ENCODE measurements at places on chromosomes 7 and 10.

DNA sequence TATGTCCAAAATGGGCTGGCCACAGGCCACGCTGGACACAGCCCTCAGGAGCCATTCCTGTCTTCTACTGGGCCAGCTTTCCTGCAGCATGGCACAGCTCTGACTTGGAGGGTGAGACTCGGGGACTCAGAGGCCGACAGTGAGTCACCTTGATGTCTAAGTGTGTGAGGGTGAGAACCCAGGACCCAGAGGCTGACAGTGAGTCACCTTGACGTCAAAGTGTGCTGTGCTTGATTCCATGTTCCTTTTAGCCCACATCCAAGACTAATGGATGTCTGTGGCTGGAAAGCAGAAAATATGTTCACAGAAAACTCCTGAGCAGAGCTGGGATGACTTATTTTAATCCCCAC, 6.0 kb upstream of the FAM170B start:
- no peak for DNase-seq

DNA sequence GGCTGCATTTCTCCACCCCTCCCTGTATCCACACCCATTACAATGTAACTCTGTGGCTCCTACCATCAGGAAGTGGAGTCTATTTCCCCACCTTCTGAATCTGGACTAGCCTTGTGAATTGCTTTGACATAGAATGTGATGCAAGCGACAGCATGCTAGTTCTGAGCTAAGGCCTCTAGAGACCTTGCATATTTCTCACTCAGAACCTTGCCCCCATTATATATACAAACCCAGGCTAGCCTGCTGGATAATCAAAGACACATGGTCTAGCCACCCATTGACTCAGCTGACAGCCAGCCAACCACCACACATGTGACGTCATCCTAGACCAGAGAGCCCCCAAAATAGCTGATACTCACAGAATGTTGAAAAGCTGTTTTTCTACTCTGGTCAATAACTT, 77.9 kb downstream of the CCDC71L start:
- no peak for DNase-seq

DNA sequence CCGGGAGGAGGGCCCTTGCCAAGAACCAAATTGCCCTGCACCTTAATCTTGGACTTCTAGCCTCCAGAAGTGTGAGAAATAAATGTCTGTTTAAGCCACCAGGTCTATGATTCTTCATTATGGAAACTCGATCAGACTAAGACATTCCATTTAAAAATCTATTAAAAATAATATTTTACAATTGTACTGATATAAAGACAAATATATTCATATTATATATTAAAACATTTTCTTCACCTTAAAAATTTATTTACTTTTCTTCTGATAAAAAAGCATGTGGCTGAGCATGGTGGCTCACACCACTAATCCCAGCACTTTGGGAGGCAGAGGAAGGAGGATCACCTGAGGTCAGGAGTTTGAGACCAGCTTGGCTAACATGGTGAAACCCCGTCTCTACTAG, 72.4 kb upstream of the CHST15 start:
- no peak for DNase-seq

DNA sequence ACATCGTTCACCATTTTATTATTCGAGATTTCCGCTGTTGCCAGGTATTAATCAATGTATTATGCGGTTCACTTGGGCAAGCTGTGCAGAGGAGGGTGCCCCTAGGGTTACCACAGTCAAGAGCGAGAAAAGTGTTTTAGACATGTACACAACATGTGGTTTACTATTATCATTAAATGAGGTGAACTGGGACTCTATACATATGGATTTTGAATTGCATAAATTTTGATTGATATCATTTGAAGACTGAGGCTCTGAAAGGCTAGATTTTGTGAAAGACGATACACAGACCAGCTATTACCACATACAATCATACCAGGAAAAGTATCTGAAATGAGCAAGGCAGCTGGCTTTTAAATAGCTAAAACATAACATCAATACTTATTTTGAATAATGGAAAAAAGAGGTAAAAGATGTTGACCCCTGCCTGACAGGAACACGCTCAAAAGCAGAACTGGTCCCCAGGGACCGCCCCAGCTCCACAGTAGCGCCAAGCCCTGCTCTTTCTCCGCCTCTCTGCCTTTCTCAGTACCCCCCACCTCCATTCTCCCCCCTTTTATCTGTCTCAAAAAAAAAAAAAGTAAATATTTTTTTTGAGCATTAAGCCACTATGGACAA, 413.4 kb upstream of the MKI67 start:
- DNase-seq = no peak

DNA sequence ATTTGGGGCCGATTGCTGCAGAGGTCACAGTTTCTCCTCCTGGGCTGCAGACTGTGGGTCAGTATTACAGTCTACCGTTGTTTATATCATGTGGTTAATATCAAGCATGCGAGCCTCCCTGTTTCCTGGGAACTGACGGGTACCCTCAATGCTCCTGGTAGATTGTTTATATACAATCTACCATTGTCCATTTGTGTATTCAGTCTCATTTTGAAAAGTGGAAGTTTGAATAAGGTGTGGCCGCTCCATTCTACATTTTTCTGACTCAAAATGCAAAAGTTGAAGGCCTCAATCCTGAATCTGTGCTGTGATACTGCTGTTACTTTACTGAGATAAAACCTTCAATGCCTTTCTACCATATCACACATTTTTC, 107.9 kb downstream of the ACTR3B start:
- DNase-seq = no peak

- no peak for DNase-seq
Observed at GRCh38 chr7:28509251-28510025, 97.1 kb downstream of the CREB5 start.

GRCh38 chr7:132836746-132837145, 245.1 kb downstream of the CHCHD3 start:
- no peak for DNase-seq

DNA sequence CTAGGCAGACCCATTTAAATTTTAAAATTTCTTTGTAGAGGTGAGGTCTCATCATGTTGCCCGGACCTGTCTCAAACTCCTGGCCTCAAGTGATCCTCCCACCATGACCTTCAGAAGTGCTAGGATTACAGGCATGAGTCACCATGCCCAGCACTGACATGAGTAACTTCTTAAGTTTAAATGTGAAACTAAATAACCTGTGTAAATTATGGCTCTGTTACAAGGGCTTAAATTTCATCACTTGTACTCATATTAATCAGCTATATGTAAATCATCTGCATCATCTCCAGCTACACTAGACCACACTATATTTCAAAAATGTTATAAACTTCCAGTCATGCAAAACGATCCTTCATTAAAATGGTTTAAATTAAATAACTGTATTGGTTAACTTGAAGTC, 56.1 kb downstream of the ATAD1 start:
- DNase-seq = no peak
